ENCODE measurements at places on chromosomes 4 and X.

- DNase-seq, result no peak
Observed at GRCh38 chr4:52051615-52052474, 741 bp downstream of the SPATA18 start.

DNA sequence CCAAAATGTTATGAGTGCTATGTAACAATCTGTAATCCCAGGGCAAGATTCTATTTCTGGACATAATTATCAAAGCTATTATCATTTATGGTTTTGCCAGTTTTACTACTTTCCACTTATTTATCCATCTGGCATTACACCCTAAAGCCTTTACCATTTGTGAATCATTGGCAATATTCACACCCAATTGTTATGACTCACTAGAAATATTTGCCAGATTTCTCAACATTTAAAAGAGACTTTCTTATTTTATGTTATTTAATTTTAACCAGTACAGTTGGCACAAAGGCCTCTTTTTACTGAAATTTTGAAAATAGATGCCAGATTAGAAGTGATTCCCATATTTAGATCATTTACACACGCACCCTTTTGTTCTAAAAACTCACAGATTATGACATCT, 242.7 kb upstream of the WDFY3 start:
- no peak for DNase-seq

DNA sequence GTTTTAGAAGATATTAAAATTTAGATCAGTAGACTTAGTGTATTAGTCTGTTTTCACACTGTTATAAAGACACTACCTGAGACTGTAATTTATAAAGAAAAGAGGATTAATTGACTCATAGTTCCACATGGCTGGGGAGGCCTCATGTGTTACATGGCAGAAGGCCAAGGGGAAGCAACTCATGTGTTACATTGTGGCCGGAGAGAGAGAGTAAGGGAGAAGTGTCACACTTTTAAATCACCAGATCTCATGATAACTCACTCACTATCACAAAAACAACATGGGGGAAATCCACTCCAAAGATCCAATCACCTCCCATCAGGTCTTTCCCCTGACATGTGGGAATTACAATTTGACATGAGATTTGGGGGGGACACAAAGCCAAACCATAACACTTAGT, 1159.7 kb upstream of the PCDH7 start:
- DNase-seq, result no peak

DNA sequence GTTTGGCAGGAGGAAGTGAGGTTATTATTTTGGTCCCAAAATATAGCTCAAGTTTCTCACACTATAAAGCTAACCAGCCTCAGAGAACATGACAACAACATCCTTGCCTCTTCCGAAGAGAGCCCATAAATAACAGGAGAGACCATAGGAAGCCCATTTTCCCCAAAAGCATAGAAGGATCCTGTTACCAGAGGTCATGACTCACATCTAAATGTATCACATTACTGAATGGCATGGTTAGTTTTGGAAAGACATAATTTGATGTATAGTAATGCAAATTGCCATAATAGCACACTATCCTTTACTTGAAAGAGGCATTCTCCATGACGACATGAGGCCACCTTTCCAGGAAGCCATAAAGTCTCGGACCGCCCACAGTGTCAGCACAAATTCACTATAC, 238.8 kb upstream of the GRIA3 start:
- DNase-seq, result no peak

DNA sequence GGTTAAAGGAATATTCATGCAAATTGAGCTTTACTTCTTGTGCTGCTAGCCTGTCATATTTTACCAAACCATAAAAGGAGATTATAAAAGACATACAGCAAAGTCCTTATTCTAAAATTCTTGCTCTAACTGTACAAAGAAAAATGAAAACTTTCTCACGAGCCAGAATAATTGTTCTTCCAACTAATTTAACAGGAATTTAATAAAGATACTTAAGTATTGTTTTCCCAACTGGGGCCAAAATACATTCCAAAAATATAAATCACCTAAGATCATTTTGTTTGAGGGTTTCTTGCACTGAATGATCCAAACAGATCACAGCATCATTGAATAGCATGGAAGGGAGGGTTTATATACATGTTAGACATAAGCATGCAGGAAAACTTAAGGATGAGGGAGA, 127.1 kb upstream of the PCDH18 start:
- DNase-seq, result no peak

DNA sequence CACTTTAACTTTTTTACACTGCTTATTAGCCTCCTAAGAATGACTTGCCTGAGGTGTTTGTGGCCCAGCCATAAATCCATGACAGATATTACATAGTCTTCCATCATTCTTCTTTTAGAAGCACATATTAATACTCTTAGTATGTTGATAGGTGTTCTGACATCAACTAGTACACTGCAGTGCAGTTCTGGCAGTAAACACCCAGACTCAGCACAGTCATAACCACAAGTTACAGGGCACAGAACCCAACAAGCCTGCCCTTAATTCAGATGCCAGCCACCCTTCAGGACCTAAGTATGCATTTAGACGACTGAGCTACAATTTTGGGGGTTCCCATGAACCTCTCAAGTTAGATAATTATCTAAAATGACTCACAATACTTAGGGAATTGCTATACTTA, 36.5 kb upstream of the GUCY1B1 start:
- DNase-seq, result no peak

GRCh38 chr4:176300565-176300964, 19.2 kb upstream of the SPCS3 start:
- DNase-seq, result no peak

GRCh38 chr4:148017801-148018200, 285.9 kb downstream of the ARHGAP10 start:
- no peak for DNase-seq

GRCh38 chr4:22739968-22740367, 47.2 kb downstream of the GBA3 start:
- DNase-seq, result no peak

DNA sequence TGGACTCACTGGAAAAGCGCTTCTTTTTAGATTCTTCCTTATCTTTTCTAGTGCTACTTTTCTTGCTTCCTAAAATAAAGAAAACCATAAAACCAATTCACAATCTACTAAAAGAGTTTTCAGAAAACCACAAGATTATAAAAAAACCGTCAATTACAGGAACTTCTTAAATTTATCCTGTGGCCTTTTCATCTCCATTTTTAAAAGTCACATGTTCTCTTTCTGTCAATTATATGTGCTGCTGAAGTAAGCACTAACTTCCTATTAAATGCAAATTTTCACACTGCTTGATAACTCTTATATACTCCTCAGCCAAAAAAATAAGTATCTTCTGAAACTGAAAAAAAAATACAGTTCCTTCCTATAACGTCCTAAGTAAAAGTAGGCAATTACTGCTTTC, 32.8 kb downstream of the CENPC start:
- DNase-seq, result no peak

GRCh38 chr4:118911238-118911703, 22.6 kb downstream of the SYNPO2 start:
- DNase-seq, result no peak

- DNase-seq, result no peak
Observed at GRCh38 chr4:87939978-87940690, 35.4 kb upstream of the SPP1 start.

DNA sequence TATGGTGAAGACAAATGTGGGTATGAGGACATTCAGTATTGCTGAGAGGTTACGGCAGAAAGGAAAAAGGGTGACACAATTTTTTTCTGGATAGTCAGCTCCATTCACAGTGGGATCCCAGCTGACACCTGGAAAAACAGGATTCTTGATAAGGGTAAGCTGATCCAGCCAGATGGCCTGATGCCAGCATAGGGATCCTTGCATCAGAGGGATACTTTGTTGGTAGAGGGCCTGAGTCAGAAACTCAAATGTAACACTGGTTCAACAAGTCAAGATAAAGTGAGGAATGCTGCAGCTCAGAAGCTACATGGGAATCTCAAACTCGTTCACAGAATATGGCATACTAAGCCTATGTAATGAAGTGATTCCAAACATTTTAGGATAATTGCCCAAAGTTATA, 726.7 kb downstream of the C4orf33 start:
- DNase-seq, result no peak

DNA sequence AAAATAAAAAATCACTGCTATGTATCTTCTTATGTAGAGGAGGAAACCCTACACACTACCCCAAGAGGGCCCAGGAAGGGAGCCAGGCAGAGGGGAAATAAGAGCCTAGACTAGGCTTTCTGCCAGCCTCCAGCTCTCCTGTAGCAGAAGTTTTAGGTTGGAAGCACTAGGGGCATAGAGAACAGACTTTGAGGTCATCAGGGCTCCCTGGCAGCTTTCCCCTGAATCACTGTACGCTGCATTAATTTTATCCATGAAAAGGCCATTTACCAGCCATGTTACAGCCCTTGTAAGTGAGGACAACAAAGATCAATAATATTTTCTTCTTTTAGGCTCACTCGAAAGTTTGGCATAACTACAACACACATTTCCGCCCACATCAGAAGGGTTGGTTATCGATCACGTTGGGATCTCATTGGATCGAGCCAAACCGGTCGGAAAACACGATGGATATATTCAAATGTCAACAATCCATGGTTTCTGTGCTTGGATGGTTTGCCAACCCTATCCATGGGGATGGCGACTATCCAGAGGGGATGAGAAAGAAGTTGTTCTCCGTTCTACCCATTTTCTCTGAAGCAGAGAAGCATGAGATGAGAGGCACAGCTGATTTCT, 24.7 kb downstream of the RPL9 start:
- DNase-seq, result no peak

- no peak for DNase-seq
Observed at GRCh38 chr4:158169506-158169905, 3.3 kb downstream of the GASK1B start.

DNA sequence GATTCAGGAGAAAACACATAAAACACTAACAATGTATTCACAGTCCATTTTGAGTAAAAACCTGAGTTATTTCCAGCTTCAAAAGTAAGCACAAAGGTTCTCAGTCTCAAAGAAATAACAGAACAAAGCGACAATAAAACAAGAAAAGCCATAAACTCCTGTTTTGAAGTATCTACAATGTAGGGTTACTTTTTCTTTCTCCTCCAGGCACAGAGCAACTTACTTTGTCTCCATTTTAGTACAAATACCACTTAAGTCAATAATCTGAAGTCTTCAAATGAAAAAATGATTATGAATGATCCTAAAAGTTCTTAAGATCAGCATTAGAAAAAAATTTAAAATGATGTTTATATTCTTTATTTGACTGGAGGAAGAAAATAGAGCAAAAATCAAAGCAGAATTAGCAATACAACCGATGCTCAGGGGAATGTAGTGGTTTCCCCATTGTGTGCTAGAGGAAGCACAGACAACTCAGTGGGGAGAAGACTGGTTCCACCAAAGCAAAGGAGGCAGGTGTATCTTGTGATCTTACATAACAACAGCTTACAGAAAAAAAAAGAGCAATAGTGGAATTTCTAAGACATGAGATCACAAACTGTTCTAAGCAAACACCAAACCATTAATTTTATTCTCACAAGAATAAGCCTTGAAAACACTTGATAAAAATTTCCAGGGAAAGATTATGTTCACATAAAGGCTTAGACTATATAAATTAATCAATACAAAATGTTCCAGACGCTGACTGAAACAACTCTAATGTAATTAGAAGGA, 35.1 kb downstream of the EPHA5 start:
- DNase-seq, result no peak

DNA sequence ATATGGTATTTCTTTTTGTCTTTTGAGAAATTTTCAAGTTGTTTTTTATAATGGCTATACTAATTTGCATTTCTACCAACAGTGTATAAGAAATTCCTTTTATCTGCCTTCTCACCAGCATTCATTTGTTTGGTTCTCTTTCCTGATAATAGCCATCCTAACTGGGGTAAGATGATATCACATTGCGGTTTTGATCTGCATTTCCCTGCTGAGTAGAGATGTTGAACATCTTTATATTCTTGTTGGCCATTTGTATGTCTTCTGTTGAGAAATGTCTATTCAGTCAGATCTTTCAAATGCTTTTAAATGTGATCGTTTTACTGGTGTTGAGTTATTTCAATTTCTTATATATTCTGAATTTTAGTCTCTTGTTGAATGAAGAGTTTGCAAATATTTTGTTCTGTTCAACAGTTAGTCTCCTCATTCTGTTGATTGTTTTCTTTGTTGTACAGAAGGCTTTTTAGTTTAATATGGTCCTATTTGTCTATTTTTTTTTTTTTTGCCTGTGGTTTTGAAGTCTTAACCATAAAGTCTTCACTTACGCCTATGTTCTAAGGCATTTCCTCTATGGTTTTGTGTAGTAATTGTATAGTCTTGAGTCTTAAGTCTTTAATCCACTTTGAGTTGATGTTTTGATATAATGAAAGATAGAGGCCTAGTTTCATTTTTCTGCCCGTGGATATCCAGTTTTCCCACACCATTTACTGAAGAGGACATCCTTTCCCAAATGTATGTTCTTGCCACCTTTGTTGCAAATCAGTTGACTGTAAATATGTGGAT, 1566.9 kb downstream of the STIM2 start:
- no peak for DNase-seq

GRCh38 chr4:181728305-181728966, 514.8 kb upstream of the TENM3 start:
- no peak for DNase-seq

DNA sequence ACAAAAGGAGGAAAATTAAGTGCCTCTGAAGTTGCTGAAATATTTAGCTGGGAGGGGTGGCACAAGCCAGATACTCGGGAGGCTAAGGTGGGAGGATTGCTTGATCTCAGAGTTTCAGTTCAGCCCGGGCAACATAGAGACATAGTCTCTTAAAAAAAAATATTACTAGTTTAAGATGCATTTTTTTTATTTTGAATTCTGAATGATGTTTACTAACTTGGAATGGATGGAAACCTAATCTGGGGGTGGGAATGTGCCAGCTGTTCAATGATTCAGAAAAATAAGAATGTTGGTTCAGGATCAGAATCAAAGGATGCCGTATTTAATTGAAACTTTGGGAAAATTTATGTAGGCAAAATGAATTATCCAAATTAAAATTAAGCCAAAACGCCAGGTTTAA, 167.2 kb upstream of the ANK2 start:
- DNase-seq, result no peak

- DNase-seq, result no peak
Observed at GRCh38 chrX:20412871-20413486, 146.3 kb upstream of the RPS6KA3 start.

DNA sequence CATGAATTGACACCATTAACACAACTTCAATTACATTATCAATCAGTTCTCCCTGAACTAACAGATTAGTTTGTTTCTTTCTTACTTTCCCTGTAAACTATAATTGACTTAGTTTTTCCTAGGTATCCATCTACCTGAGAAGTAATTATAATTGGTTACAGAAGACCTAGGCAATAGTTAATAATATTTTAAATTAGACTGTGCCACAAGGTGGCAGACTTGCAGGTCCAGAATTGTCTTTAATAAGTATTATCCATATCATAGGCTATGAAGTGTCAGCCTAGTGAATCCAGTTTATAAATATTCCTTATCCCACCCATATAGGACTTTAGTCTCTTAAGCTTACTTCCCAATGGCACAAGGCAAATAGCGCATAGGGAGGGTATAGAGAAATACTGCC, 48.9 kb upstream of the FAM47B start:
- no peak for DNase-seq

Data from NCI-H187 treated with DMSO at 0.1 percent for 48 hours (cell line).